T-cell (primary cell): ENCODE measurements at places on chromosomes 5 and 9.

DNA sequence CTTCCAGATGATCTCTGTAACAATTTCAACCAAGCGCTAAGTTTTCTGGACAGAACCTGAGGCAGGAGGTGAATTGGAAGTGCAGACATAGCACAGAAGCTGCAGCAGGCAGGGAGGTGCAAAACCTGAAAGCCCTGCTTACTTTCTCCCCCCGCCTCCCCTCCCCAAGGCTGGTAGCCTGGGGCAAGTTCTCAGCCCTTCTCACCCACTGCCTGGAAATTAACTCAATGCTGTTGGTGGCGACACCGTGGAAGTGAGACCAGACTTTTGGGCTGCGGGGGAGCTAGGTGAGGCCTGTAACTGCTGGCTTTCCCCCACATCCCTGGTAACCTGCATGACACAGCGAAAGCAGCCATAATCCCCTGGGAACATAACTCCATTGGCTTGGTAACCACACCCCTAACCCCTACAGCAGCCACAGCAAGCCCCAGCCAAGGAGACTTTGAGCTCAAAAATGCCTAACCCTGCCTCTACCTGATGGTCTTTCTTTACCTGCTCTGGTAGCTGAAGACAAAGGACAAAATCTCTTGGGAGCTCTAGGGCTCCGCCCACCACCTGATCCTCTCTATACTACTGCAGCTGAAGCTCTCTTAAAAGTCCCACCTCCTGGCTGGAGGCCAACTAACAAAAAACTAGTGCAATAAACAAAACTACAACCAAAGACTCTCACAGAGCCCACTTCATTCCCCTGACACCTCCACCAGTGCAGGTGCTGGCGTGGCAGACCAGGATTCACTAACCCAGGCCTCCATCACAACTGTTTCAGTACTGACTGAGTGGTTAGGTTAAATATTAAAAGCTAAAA lies 11.9 kb upstream of the OR13C8 start:
- H3K4me3 ChIP-seq: no peak overlapping the region
- H3K27me3 ChIP-seq: no peaks in the 10 kb centered on the region
- DNase-seq: no peak
- H3K27ac ChIP-seq: no peak overlapping the region
- no peaks in the 10 kb centered on the region for H3K36me3 ChIP-seq

DNA sequence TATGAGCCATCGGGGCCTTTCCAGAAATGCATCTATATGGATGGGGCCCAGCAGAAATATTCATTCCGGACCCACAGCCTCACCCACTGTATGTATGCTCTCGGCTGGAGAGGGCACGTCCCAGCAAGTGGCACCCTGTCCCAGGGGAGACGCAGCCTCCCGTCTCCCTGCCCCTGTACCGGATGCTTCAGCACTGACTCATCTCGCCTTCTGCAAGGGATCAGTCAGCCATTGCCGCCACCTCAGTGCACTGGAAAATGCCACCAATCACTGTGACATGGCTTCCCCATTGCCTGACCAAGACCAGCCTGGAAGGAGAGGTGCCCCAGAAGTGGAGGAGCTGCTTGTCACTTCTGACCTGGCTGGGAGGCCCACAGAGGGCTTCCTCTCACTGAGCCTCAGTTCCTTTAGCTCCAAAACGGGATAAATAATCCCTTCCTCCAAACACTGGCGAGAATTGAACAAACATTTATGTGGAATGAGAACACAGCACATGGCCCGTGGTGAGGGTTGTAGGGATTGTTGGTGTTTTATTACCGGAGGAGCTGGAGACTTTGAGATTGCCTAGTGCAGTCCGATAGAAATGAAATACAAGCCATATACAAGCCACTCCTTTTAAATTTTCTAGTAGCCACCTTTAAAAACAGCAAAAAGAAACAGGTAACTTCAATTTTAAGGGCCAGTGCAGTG lies 43.9 kb upstream of the ORM1 start:
- no peaks in the 10 kb centered on the region for H3K4me1 ChIP-seq
- no peaks in the 10 kb centered on the region for H3K36me3 ChIP-seq
- H3K4me3 ChIP-seq: no peak overlapping the region
- no peak overlapping the region for H3K27ac ChIP-seq
- H3K27me3 ChIP-seq: no peaks in the 10 kb centered on the region

GRCh38 chr5:97042996-97043395 lies 99.4 kb downstream of the LIX1 start:
- DNase-seq: no peak
- no peaks in the 10 kb centered on the region for H3K27me3 ChIP-seq
- H3K4me3 ChIP-seq: no peak overlapping the region
- no peaks in the 10 kb centered on the region for H3K4me1 ChIP-seq

- H3K4me1 ChIP-seq: no peaks in the 10 kb centered on the region
- no peak for DNase-seq
- H3K36me3 ChIP-seq: no peaks in the 10 kb centered on the region
- H3K27me3 ChIP-seq: no peaks in the 10 kb centered on the region
- no peak overlapping the region for H3K27ac ChIP-seq
- H3K4me3 ChIP-seq: no peak overlapping the region
Measured at GRCh38 chr9:121811140-121811539, 159.7 kb downstream of the DAB2IP start.

GRCh38 chr9:134932606-134933005 lies 14.9 kb upstream of the FCN1 start:
- H3K36me3 ChIP-seq: no peaks in the 10 kb centered on the region
- peaks cover 35% of the 10 kb centered on the region for H3K27me3 ChIP-seq
- H3K4me1 ChIP-seq: no peaks in the 10 kb centered on the region
- H3K27ac ChIP-seq: no peak overlapping the region
- no peak for DNase-seq

GRCh38 chr5:21680196-21680595 lies 1172.9 kb downstream of the CDH12 start:
- no peaks in the 10 kb centered on the region for H3K27me3 ChIP-seq
- H3K4me1 ChIP-seq: no peaks in the 10 kb centered on the region
- no peak overlapping the region for H3K4me3 ChIP-seq

DNA sequence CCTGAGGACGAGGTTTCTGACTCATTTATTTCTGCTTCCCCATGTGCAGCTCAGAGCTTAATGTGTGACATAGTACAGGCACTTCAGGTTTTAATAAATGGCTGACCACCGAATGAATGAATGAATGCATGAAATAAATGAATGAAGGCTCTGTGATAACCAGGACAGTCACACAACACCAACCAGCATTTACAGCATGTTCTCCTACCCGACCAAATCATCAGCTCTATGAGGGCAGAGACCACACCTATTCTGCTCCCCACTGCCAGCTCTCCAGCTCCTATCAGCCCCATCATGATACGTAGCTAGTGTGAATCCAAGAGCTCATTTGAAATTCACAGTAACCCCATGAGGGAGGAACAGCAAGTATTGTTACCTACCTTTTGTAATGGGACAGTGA lies 4.8 kb downstream of the TMOD1 start:
- DNase-seq: no peak
- H3K27me3 ChIP-seq: peaks cover 13% of the 10 kb centered on the region
- no peak overlapping the region for H3K4me3 ChIP-seq
- no peaks in the 10 kb centered on the region for H3K36me3 ChIP-seq
- H3K4me1 ChIP-seq: no peaks in the 10 kb centered on the region

DNA sequence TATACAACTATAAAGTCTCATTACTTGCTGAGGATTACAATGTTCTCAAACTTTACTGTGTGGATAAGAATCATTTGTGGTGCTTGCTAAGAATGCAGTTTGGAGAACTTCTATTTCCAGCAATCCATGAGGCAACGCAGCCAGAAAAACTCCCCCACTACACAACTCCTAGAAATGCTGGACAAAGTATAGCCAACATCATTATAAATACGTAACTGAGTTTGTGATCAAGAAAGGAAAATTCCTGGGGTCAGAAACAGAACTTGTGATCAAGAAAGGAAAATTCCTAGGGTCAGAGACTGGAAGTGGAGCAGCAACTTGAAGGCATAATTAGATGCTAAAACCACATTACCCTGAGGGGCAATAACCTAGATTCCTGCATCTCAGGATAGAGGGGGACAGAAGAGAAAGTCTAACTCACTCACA lies 81.1 kb downstream of the MAT2B start:
- H3K4me3 ChIP-seq: no peak overlapping the region
- H3K27me3 ChIP-seq: peaks cover 3% of the 10 kb centered on the region
- no peaks in the 10 kb centered on the region for H3K36me3 ChIP-seq
- H3K27ac ChIP-seq: no peak overlapping the region
- H3K4me1 ChIP-seq: no peaks in the 10 kb centered on the region
- no peak for DNase-seq

DNA sequence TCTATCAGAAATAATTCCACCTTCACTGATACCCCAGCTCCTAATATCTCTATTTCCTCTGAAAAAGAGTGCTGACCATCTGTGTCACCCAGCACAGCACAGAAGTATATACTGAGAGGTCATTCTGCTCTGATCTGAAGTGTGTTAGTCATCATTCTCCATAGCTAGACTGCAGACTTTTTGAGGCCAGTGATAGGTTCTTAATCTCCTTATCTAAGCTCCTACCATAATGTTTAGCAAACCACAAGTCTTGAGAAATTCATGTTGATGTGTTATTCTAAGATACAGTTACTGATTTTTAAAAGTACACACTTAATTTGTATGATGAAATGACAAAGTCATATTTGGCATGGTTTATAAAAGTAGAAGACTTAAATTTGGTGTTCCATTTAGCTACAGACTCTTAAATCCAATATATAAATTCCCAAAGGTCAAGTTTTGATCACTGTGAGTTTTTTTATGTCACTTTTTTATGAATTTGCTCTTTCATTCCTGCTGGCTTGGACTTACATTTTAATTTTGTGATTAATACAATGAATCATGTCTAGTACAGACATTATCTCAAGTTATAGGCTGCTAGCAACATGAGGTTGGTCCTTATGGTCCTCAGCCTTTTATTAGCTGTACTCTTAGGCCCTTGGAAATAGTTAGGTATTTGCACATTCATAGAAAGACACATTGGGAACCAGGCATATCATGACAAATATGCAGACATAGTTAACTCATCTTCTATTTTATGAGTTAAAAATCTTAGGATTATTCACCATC lies 380.8 kb downstream of the EBF1 start:
- H3K4me1 ChIP-seq: no peaks in the 10 kb centered on the region
- DNase-seq: no peak
- no peak overlapping the region for H3K27ac ChIP-seq
- no peak overlapping the region for H3K4me3 ChIP-seq

DNA sequence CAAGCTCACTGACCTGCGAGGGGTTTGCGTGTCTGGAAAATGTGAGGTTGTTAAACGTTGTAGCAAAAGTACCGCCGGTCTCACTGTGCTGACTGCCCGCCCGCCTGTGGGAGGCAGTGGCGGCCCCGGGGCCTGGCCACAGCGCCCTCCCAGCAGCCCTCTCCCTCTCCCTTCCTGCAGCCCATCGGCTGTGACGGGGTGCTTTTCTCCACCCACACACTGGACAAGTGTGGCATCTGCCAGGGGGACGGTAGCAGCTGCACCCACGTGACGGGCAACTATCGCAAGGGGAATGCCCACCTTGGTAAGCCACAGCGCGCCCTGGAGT lies 6.2 kb downstream of the ADAMTSL2 start:
- H3K4me3 ChIP-seq: no peak overlapping the region
- DNase-seq: no peak
- H3K36me3 ChIP-seq: no peaks in the 10 kb centered on the region
- no peak overlapping the region for H3K27ac ChIP-seq
- peaks cover under 1% of the 10 kb centered on the region for H3K4me1 ChIP-seq
- H3K27me3 ChIP-seq: peaks cover 24% of the 10 kb centered on the region

DNA sequence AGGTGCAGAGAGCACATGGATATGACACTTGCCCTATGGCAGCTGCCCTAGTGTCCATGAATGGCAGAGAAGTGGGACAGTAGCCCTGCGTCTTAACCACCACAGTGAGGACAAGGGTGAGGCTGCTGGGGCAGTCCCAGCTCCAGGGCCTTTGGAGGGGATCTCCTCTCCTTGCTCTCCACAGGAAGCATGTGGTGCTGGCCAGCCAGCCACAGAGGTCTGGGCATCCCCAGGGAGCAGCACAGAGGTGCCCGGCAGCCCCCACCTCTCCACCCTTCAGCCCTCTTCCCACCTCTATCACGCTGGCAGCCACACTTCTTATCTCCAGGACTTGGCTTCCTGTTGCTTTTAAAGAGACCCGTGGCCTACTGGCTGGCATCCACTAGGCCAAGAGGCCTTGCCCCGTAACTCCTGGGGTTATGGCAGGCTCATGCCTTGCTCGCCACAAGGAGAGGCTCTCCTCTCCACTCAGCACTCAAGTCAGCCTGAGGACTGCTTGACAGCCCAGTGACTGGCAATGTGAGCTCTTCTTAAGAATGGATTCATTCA lies 21.9 kb downstream of the CSF2 start:
- no peak for DNase-seq
- H3K27me3 ChIP-seq: no peaks in the 10 kb centered on the region
- H3K36me3 ChIP-seq: no peaks in the 10 kb centered on the region

DNA sequence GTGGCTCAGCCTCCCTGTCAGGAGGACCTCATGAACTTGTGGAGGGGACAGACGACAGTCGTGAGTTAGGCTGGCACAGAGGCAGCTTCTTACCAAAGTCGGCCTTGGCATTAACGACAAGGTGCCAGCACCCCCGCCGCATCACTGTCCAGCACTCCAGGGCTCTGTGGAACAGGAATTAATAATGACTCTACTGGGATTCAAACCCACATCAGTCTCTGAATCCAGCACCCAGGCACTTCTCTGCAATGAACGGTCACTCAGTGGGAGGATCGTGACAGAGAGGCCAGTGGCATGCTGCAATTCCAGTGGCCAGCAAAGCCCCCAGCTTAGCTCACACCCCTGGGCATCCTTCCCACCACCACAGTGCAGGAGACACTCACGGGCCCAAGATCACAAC lies 263.3 kb upstream of the ADAMTS16 start:
- no peak overlapping the region for H3K27ac ChIP-seq
- DNase-seq: no peak
- H3K4me1 ChIP-seq: no peaks in the 10 kb centered on the region
- H3K4me3 ChIP-seq: no peak overlapping the region
- peaks cover 4% of the 10 kb centered on the region for H3K27me3 ChIP-seq
- H3K36me3 ChIP-seq: no peaks in the 10 kb centered on the region

GRCh38 chr9:107838766-107839165 lies 349.2 kb upstream of the KLF4 start:
- no peak overlapping the region for H3K4me3 ChIP-seq
- H3K27ac ChIP-seq: no peak overlapping the region
- H3K4me1 ChIP-seq: no peaks in the 10 kb centered on the region
